Neural progenitor cell (in vitro differentiated cells): ENCODE measurements at places on chromosomes 3 and 15. TPM values are rescaled to one million over a fixed set of nuclear protein-coding genes. Genes with fewer than 3 reads are reported as not detected.

- no peak for DNase-seq
These were observed 3.6 kb upstream of the RFX7 start for GRCh38 chr15:56247266-56247665.

ALS2CL gene
- total RNA-seq = 0.71 and 1.3 TPM in 2 replicates

REC114 gene
- total RNA-seq = not detected in 2 replicates

DNA sequence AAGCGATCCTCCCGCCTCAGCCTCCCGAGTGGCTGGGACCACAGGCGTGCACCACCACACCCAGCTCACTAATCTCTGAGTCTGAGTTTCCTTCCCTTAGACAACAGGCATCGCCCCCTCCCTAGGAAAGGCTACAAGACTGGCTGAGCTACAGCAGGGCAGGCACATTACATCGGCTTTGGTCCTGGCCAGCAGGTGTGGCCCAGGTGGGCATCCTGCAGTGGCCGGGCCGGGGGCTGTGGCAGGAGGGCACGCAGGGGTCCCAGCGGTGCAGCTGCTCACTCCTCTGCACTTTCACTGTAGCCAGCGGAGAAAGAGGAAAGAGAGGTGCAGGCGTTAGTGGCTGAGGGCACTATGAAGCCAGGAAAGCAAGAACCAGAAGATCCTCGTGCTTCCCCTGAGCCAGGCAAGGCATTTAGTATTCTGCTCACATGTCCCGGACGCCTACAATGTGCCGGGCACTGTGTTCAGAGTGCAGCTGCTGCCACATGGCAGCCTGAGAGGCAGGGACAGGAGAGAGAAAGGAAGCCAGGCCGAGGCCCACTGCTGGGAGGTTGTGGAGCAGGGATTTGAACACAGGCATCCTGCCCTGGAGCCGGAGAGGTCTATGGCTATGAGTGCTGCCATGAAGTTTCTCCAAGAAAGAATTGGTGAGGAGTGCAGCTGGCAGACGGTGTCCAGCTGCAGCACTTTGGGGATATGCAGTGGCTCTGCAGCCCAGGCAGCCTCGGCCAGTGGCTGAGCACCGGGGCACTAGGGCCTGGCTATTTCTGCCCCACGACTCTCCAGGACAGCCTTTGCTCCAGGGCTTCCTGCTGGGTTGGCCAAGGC lies 22.3 kb downstream of the GRIP2 start:
- DNase-seq = no peak

DNA sequence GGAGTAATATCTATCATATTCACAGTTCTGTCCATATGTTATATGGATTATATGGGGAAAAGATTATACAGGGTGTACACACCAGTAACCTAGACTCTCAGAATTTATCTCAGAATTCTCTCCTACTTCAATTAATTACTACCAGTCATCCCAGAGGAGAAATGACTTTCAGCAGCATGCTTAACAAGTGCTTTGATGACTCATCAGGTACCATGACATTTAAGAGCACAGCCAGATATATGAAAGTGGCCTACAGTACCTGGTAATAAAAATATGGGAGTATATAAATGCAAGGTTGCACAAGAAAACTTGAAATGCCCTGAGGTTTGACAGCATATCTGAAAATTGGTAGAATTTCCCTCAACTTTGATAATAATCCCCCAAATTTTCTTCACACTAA lies 1273.0 kb downstream of the OTOL1 start:
- no peak for DNase-seq

CCDC14 gene
- 154 and 250 TPM in 2 replicates for total RNA-seq

GRCh38 chr15:28123408-28124023 lies 24.4 kb upstream of the OCA2 start:
- DNase-seq = peak; percentile 83

DNA sequence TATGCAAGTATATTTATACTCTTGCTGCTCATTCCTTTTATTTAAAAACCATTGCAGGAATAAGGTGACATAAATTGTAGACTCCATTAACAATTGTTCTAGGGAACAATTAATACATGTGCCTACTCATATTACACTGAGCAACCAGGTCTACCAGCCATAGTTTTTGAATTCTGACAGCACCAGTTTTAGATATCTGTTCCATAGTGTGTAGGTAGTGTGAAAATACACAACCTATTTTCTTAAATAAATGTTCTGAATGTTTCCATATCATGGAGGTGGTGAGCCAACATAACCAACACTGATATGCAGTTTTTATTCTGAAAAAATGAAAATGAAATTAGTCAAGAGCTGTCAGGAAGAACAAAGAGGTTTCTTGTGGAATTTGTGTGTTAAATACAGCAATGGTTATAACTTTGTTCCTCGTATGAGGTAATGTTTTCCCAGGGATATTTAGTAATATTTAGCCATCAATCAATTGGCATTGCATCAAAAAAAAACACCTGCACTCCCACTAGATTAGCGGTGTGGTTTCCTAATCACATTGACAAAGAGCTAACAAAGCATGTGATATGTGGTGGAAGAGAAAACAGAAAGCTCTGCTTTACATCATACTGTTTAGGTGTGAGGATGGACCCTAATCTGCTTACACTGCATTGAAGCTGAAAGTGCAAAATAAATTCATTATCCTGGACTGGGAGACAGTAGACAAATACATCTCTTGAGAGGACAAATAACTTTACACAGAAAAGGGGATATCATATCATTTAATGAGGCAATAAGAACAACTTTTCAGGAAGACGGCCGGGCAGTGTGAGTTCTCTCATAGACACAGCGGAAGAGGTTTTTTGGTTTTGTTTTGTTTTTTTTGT lies 369.5 kb upstream of the THBS1 start:
- DNase-seq = no peak

GRCh38 chr3:115624029-115624741 lies 875 bp downstream of the GAP43 start:
- DNase-seq = peak; percentile 58

GRCh38 chr15:32682977-32683630 lies 34.7 kb upstream of the GREM1 start:
- no peak for DNase-seq

DNA sequence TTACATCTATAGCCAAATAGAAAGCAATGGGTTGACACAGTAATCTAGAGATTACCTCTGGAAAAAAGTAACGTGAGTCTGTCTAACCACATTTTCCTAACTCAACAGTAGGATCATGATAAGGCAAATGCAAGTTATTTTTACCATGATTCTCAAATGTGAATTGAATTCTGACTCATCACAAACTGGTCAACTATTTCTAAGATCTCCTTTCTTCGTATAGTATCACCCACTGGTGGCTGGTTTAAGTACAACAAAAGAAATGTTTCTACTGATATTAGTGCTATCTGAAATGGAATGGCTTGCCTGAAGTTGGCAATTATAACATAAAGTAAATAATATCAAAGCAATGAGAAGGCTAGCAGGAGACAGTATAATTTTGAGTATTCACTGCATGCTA lies 102.2 kb downstream of the ABI3BP start:
- no peak for DNase-seq

MITF gene
- 0.09 TPM in 1 of 2 replicates, not detected in the other for total RNA-seq

DNA sequence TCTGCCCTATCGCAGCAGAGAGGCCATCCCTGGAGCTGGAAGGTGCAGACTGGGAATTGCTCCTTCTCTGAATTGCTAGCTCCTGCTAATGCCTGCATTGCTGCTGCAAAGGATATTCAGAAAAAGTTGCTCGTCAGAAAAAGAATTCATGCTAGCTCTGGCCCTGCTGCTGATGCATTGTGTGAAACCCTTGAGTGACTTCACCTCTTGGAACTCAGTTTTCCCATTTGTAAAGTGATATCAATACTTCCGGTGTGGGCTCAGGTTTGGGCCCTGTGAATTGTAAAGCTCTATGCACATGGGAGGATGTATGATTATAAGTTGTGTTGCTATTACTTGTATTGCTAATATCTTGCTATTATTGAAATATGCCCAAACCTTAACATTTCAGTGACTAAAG lies 11.4 kb downstream of the SQOR start:
- no peak for DNase-seq

TPRG1 gene
- total RNA-seq = 0.37 and 0.71 TPM in 2 replicates

- DNase-seq = no peak
These were observed 136.3 kb upstream of the LRRFIP2 start for GRCh38 chr3:37310666-37311050.

GRCh38 chr15:83320844-83321243 lies 36.4 kb upstream of the BNC1 start:
- DNase-seq = no peak

CCDC13 gene
- total RNA-seq = 1.1 TPM in 1 of 2 replicates, not detected in the other

- DNase-seq = no peak
These were observed 51.7 kb downstream of the SLC6A6 start for GRCh38 chr3:14453876-14454638.

HGD gene
- 0.28 TPM in 1 of 2 replicates, not detected in the other for total RNA-seq
